Natural killer cell (primary cell): ENCODE measurements at places on chromosomes 2 and 18. TPM values are rescaled to one million over a fixed set of nuclear protein-coding genes. Genes with fewer than 3 reads are reported as not detected.

GRCh38 chr2:3659447-3660432 is 1.7 kb downstream of the ALLC start:
- no peak for DNase-seq

The ECEL1 gene
- not detected for total RNA-seq

- no peak for DNase-seq
These were observed 99.3 kb downstream of the STK39 start for GRCh38 chr2:168147830-168148794.

The USP37 gene
- 26.2 TPM for total RNA-seq

DNA sequence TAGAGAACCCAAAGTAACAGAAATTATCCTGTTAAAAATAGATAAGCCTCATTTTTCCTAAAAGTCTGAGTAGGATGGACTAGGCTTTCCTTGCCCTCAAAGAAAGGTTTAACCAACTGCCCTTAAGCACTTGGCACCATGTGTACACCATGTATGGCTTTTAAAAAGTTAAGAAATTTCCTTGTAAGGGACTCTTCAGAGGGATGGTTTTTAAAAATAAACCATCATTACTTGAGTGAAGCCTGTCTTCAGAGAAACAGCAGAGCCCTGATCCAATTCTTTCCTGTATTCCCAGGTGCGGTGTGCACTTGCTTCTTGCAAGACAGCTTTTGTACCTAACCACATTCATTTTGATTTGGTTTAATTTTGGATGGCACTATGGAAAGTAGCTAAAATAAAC is 1.1 kb upstream of the NEMP2 start:
- DNase-seq: no peak

The KCNIP3 gene
- total RNA-seq: 0.52 TPM

- DNase-seq: no peak
These were observed 312.2 kb upstream of the EPAS1 start for GRCh38 chr2:45984896-45985473.
